ENCODE measurements at places on chromosomes 11 and 22.

DNA sequence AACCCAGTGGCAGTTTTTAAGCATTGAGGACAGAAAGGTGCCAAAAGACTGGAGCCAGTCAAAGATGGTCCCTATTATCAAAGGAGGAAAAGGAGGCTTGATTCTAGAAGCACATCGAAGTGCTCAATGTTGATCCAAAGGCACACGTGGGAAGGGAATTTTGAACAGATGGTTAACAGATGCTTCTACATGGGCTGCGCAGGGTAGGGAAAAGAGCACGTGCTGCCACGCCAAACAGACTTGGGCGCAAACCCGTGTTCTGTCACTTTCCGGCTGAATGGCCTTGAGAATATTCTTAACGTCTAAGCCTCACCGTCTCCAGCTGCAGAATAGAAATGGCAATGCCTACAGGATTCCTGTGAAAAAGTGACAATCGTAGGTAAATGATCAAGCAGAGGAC is 217.9 kb upstream of the MTNR1B start:
- DNase-seq, result peak; percentile 24

DNA sequence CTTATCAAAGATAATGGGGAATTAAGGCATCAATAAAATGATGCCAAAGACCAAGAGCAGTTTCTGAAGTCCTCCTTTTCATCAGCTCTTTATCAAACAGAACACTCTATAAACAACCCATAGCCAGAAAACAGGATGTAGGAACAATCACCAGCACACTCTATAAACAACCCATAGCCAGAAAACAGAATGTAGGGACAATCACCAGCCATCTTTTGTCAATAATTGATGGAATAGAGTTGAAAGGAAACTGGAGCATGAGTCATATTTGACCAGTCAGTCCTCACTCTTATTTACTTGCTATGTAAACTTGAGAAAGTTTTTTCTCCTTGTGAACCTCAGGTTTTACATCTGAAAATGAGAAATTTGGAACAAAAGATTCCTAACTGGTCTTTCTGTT is 10.0 kb downstream of the MS4A2 start:
- DNase-seq, result no peak

GRCh38 chr11:103086461-103086860 is 5.5 kb downstream of the DCUN1D5 start:
- DNase-seq, result no peak

- DNase-seq, result no peak
These were observed 5.9 kb upstream of the TSKU start for GRCh38 chr11:76777305-76777704.

DNA sequence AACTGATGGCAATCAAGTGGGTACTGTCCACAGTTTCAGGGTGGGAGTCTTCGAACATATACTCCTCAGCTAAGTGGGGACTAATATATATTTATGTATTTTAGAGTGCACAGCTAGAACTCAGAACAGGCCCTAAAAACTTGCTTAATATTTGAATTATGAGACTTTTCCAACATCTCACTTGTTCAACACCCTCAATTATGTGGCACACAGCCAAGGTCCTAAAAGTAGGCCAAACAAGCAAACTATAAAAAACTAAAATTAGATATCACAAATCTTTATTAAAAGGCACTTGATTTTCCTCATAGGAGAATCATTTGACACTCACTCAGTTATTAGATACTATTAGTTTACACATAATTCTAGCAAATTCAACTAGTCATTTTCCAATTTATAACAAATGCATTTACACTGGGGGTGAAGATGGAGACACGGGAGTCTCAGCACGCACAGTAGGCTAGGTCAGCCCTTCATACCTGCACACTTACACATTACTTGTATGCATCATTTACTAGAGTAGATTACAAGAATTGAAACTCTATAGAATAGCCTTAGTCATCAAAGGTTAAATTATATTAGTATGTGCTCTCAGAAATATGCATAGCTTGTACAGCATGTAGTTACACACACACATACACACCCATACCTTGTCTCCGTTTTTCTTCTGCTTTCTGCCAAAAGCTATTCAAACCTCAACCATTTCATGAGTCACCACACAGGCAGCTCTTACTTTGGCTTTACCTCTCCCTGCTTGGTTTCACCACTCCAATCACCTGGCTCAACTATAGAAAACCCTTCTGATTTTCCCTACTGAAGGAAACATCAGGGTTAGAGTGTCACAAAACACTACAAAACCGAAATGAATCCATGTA is 171.5 kb downstream of the SBF2 start:
- DNase-seq, result no peak

GRCh38 chr11:38384568-38384967 is 1786.5 kb upstream of the RAG2 start:
- no peak for DNase-seq

- no peak for DNase-seq
These were observed 430.8 kb upstream of the CNTN5 start for GRCh38 chr11:98589967-98590366.

DNA sequence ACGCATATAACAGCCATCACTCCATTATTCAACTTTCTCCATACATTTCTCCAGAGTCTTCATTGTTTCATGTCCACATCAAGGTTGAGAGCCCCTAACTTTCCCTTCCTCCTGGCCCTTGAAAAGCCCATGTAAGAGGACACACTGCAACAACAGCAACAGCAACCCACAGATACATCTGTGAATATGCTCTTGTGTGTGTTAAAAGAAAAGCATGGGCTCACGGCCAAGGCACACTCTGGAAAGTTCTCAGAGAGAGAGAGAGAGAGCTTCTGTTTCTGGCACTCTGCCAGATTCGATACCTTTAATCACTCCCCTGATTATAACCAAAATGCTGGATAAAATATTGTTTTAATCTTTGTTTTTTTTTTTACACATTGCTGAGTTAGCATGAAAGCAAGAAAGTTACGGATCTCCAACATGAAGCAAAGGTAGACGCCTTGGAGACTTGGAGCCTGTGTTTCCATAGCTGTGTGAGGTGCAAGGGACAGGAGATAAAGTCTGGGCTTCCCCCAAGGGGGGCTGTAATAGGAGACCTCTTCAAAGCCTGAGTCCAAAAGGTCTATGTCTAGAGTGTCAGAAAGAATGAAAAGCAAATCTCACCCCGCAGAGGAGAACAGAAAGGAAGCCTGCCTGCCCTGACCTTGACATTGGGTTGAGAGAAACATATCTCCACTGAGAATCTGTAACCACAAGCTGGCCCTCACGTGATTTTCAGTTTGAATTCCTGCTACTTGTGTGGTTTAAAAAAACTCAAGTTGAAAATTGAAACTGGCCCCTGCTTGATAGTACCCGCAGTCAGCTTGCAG is 33.7 kb upstream of the MPPED1 start:
- peak; percentile 85 for DNase-seq

DNA sequence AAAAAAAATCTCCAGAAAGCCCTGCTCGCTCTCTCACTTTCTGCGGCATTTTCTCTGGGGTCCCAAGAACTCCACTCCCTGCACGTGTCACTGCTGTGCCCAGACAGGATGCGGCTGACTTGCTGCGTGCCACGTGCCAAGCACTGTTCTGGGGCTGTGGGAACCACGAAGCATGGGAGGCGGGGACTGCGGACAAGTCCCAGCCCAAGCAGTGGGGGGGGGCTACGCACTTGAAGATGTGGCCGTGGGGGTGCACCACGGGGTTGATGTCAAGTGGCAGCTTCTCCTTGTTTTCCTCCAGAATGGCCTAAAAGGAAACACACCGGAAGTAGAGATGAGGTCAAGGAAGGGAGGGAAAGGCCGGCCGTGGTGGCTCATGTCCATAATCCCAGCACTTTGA is 10.8 kb downstream of the TTLL12 start:
- no peak for DNase-seq

- DNase-seq, result no peak
These were observed 594.7 kb downstream of the METTL15 start for GRCh38 chr11:28702871-28703270.

DNA sequence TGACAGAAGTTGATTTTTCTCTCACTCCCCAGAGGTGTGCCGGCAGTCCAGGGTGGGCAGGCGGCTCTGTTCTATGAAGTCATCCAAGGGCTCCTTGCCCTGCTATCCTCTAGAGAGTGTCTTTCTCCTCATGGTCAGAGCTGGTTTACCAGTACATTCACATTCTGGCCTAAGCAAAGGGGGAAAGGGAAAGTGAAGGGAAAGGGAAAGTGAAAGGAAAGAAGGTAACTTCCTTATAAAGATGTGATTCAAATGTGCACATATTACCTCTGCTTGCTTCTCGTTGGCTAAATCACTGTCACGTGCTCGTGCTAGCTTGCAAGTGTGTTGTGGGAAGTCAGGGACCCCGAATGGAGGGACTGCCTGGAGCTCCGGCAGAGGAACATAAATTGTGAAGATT is 2.9 kb upstream of the HTATIP2 start:
- DNase-seq, result peak; percentile 12

GRCh38 chr11:35214226-35214770 is 75.3 kb downstream of the CD44 start:
- DNase-seq, result no peak

- DNase-seq, result no peak
These were observed 107.7 kb downstream of the CTTN start for GRCh38 chr11:70505761-70506657.

DNA sequence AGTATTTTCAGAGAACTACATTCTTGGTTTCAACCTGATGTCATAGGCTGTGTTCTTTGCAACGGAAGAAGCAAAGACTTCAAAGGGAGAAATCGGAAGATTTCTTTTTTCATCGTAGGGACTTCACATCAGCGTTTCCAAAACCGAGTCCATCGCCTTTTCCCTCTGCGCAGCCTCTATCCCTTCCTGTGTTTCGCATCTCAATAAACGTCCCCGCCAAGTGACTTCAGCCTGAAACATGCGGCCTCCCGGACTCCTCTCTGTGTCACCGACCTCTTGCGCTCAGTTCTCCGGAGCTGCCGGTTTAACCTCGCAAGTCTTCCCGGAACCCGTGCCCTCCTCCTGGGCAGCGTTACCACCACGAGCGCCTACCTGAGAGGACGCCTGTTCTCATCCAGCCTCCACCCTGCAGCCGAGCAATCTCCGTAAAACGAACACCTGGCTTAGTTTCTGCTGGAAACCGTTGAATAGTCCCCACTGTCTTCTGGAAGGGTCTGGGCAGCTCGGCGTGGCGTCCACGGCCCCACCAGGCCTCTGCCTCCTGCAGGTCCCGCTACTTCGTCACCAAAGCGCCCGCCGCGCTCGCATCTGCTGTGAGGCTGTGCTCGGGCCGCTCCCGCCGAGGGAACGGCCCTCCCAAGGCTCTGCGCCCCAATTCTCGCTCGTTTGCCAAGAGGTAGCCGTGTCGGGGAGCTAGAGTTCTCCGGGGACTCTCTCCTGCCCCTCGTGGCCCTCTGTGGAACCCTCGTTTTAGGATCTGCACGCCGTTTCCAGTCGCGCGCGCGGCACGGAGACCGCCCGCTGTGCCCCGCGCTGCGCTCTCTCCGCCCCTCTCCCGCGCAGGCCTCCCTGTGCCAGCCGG is at the start of gene GLB1L3:
TSS of gene GLB1L3 (plus strand) at position 846 of the 862 bp plus-strand sequence. CDS start 362 bp downstream, outside the sequence.
- DNase-seq, result peak; percentile 19

GRCh38 chr11:20310137-20310536 is 53.4 kb upstream of the HTATIP2 start:
- DNase-seq, result no peak

- peak; percentile 20 for DNase-seq
These were observed 10.7 kb downstream of the KRTAP5-5 start for GRCh38 chr11:1640076-1640946.

DNA sequence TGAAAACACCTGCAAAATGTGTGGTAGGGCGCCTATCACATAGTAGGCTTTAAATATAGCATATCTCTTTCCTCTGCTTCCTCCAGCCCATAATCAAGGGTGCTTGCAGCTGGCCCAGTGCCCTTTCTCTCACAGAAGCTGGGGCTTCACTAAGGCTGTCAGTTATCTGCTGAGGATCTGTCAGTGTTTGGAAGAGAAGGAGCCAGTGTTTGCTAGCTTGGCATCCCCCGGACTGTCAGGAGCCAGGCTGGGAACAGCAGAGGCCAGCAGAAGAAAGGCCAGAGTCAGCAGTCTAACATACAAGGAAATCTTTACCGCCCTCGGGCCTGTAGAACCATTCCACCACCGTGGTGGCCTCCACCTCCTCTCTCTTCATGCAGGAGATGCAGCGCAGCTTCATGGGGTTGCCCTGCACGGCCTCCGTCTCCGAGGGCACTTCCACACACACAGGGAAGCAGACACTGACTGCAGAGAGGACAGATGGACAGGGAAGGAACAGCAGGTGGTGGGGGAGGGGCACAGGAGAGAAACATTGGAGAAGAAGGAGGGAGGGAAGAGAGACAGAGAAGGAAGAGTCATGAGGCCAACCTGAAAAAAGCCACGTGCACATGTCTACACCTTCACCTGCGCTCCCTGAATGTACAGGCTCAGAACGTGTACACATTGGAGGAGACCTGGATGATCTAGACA is 9.0 kb downstream of the SCN3B start:
- DNase-seq, result no peak

DNA sequence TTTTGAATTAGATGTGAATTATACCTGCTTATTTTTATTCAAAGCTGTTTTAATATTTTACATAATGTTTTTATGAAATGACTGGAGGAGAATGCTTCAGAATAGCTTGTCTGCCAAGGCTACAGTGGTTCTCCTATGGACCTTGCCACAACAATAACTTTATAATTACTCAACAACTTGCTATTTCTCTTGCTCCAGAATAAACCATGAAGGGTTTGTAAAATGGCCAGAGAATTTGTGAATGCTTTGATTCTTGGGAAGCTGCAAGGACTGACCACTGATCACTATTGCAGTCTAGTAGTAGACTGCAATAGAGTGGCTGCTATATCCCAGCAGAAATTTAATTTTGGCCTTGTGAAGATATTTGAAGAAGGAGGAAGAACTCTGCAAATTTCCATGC is 199.7 kb downstream of the FAT3 start:
- no peak for DNase-seq

DNA sequence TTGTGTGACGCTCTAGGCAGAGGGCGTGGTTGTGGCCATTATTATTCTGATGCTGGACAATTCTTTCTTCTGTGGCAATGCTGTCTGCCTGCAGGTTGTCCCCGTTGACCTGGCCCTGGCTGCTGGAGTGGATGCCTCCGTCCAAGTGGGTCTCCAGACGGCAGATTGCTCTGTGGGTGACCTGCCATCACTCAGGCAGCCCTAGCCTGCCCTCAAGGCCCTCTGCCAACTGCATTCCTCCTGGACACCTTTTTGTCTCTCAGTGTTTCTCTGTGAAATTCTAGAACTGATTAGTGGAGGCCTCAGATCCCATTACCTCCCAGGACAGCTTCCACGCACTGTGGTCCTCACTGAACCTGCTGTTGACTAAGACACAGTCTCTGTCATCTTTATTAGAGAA is 86.7 kb downstream of the TBC1D22A start:
- no peak for DNase-seq

DNA sequence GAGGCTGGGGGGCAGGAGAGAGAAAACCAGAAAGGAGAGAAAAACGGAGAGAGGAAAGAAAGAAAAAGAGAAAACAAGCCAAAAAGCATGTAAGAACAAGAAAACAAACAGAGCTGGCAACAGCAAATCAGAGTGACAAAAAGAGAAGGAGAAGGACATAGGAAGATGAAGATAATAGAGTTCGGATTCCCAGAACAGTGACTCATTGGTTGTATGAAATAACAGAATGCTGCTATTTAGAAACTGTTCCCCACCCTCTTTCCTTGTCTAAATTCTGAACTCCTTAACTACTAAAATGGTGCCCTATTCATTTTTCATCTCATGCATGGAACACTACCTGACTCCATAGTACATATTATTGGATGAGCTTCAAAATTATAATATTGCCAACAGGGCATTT is 317.4 kb downstream of the C11orf87 start:
- DNase-seq, result no peak
